ENCODE measurements at places on chromosomes 12 and 14.

- no peak for DNase-seq
These were observed 84.9 kb upstream of the DIO3 start for GRCh38 chr14:101476258-101476915.

DNA sequence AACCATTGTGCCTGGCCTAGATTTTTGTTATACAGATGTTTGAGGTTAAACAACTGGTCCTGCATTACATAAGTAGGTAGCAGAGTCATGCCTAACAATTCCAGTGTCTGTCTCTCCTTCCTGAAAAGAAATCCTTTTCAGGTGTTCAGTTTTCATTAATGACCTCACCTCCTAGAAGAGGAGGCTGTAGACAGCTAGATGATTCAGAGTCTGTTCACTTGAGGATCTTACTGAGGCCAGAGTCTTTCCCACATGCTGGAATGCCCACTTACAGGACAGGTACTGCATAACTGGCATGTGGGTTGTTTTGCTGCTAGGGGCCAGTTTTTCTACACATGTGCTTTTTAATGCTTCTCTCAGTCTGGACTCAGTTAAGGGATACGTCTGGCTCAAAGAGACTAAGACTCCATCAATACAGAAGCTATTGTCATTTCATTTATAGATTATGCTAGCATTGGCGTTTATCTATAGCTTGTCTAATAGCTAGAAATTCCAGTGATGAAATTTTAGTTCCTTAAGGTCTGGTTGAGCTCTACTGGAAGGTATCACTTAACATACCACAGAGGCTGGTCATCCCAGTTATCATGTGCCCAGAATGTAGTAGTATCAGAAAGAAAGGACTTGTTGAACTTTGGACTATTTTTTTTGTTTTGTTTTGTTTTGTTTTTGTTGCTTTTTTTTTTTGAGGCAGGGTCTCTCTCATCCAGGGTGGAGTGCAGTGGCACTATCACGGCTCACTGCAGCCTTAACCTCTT, 206.4 kb downstream of the ERC1 start:
- DNase-seq: no peak

DNA sequence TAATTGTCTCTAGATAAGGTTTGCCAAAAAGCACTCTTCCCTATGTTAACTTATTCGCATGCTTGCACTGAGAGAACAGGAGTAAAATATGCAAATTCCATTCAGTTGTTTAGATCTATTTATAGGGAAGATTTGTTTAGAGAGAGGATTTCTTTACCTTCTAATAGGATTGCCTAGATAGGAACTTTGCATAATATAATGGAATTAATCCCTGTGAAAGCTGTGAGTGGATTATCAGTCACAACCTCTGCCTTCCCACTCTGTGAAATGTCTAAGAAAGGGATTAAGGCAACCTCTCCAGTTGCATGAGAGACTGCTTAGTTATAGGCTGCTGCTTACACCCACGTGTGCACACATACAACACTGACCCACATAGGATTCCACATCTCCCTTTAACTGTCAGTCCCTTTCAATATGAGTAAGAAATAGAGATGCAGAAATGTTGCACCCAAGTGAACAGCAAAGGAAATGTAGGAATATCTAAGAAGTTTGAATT, 83.2 kb downstream of the ALG10B start:
- no peak for DNase-seq

DNA sequence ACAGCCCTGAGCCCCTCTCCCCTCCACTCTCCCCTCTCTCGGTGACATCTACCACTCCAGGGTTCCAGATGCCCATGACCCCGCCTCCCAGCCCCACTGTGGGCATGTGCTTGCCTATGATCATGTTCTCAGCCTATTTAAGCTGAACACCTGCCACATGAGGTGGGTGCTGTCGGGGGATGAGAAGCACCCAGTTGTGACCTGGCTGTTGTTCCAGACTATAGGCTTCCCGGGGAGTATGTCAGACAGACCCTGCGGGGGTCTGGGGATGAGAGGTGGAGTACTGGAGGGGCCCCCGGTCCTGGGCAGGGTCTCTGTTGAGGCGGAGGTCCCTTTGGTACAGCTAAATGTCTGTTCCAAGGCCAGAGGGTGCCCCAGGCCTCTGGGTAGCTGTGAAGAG, 6.0 kb downstream of the VSX2 start:
- no peak for DNase-seq

DNA sequence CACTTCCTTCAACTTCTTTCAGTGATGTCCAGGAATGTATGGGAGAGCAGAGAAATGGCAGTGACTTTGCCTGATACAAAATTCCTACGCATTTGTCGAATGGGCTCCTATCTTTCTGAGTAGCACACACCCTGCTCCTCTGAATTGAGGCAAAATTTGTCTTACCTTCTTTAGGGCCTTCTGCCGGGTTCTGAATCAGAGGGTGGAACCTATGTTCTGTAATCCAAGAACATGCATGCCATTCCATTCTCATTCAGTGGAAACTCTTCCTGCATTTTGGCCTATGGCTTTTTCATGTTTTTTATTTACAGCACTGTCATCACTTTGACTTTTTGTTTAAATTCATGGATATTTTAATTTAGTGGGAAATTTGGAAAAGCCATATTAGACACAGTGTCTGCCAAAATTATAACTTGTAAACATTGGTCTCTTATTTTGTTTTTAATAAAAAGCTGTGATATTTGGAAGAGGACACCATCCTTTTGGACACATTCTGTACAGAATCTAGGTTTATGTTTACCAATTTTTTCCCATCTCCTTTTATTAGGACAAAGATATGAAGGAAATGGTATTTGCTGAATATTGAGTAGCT, 402.2 kb upstream of the FAR2 start:
- DNase-seq: no peak

DNA sequence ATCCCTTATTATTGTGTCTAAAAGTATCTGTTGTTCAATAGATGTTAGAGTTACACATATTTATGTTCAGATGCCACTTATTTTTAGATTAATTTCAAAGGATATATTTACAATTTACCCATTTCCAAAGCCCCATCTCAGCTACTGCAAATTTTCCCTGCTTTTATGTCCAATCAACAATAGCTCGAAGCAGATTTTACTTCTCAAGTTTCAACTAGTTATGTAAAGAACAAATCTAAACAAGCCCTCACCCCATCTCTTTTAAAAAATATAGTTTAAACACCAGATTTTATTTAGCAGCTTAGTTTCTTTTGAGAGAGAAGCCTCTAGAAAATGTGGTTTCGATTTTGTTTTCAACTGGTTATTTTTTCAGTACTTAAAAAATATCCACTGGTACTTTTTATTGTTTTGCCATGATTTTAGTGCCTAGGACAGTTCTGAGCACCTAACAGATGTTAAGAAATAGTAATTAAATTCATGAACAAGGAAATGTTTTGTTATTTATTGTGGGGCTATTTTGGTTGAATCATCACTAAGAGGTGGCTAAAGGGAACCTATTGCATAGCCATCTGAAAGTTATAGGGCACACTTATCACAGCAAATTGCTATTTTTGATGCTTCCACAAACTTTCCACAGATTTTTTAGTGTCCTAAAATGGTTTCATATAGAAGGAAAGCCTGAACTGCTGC, 96.2 kb upstream of the BMP4 start:
- DNase-seq: no peak

GRCh38 chr14:53327716-53328115, 174.6 kb upstream of the DDHD1 start:
- DNase-seq: no peak

DNA sequence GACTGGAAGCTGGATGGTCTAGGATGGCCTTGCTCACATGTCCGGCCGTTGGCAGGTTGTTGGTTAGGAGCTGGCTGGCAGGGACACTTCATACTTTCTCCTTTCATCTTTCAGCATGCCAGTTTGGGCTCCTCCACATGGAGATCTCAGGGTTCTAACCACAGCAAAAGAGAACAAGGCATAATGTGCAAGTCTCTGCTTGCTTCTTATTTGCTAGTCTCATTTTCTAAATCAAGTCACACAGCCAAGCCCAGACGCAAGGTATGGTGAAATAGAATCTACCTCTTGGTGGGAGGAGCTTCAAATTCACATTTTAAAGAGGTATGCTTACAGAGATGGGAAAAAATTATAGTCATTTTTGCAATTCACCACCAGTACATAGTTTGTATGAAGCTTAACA, 69.1 kb upstream of the NAP1L1 start:
- no peak for DNase-seq

DNA sequence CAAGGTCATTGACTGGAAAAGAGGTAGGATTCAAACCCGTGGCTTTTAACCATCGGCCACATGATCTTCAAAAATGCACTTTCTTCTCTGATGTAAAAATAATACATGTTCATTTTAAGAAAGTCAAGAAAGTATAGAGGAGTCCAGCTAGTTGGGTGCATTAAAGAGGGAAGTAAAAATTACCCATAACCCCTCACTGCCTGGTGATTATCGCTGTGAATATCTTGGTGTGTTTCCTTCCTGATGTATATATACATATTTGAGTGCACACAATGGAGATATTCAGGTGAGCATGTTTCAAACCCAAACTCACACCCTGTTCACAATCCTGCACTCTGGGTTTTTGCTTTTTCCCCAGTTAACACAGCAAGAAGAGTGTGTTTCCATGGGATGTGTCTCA, 47.5 kb upstream of the OAS1 start:
- DNase-seq: no peak

DNA sequence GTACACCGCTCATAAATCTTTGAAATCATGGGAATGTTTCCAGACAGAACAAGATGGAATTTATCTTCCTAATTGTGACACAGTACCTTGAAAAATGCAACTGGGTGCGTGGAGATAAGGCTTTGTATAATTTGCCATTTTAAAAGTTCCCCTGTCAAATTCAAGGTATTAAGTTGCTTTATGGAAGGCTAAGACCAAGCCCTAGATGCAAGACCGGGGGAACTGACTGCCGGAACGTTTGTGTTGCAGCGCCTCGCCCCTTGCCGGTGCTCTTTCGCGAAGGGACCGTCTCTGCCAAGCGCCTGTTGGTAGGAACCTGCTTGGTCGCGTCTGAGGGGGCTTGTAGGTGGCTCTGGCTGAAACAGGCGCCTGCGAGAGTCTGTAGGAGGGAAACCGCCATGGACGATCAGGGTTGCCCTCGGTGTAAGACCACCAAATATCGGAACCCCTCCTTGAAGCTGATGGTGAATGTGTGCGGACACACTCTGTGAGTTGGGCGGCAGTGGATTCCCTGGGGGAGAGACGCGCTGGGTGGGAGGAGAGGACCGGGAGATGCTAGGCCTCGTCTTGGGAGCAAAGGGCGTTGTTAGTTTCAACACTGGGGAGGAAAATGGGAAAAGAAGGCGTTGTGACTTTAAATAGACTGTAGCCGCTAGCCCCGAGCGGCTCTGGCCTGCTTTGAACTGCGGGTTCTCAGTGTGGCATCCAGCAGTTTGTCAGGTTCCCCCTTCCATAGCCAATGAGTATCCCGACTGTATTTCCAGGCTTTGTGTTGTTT, at the start of gene MNAT1:
TSS of gene MNAT1 (plus strand) at position 297 of the 778 bp plus-strand sequence. CDS start at position 399, 102 bp downstream.
- DNase-seq: peak; percentile 51

DNA sequence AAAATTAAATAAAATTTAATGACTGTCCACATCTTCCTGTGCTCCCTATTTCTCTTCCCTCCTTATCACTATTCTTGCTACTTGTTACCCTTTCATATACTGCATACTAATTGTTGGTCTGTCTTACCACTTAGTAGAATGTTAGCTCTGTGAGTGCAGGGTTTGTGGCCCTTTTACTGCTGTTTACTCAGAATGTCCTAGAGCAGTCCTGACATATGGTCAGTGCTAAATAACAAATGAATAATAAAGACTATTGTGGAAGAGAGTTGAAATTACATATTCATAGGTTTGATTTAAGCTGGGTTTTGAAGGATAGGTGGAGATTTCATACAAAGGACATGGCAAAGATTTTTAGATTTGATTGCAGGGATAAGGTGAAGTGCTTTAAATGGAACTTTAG, 24.5 kb downstream of the KTN1 start:
- DNase-seq: no peak

DNA sequence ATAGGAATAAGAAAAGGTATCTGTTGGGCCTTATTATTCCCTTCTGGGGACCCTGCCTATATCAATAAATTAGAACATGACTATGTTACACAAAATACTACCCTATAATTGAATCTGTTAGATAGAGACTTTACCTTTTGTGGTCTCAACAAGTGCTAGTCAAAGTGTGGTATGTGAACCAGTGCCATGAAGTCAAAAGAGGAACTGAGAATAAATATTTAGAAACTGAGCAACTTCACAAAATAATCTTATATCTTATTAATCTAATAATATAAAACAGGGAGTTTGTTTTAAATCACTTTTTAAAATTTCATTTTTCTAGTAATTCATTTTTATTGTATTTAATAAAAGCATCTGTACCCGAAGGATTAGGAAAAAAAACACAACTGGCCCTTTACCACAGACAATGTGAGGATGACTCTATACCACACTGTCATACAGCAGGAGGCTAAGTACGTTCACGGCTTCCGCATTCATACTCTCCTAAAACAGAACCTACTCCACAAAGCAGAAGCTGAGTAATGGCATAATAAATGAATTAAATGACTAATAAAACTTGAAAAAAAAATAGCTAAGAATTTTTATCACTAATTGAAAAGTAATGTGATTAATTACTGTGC, 42.1 kb downstream of the SEC23A start:
- no peak for DNase-seq

- no peak for DNase-seq
These were observed 33.7 kb upstream of the EML1 start for GRCh38 chr14:99759546-99759925.

GRCh38 chr12:96234591-96235483, 40.7 kb downstream of the ELK3 start:
- no peak for DNase-seq

All from stimulated activated CD4-positive, alpha-beta T cell treated with anti-CD3 and anti-CD28 coated beads, TNF-alpha, amount 100 ng/mL, for 1 hour (primary cell).